Activated T-helper 9 cell treated with anti-CD3 and anti-CD28 coated beads, Interleukin-2, amount 50 U/mL, for 16 hours (primary cell): ENCODE measurements at places on chromosomes 6 and 20.

GRCh38 chr6:11752360-11752759 lies 26.2 kb downstream of the ADTRP start:
- DNase-seq: no peak

DNA sequence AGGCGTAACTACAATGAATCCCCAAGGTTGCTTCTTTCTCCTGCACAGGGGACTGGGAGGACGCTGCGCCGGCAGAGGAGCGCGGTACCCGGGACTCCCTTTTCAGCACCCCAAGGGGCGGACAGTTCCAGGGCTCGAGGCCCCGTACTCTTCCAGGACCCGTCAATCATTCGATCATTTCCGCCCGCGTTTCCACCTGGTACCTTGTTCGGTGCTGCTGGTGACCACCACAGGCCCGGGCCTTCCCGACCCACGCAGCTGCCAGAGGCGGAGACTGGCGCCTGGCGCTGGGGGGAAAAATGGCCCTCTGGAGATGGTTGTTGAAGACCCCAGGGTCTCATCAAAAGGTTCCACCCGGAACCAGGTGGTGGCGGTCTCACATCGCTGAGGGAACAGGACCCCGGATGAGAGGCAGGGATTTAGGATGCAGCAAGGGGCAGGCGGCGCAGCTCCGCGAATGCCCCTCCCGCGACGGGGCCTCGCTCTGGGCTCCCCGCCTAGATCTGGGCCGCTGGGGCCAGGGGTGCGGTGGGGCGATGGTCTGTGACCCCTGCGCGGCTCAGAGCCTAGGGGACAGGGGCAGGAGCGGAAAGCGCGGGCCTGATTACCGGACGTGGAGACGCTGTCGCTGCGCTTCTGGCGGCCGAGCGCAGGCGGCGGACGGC lies 744 bp downstream of the VSX1 start:
- no peak for DNase-seq

DNA sequence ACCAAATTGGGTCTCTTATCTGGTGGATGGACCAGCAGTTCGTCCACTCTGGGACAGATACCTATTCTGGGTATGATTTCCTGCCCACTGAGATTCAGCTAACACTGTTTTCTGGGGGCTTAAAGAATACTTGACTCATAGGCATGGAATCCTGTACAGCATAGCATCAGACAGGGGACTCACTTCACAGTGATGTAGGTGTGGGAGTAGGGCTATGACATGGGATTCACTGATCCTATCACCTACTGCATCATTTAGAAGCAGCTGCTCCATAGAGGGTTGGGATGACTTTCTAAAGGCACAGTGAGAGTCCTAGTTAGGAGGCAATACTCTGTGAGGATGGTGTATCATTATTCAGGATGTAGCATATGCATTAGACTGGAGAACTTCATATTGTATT lies 74.5 kb upstream of the AHI1 start:
- no peak for DNase-seq

DNA sequence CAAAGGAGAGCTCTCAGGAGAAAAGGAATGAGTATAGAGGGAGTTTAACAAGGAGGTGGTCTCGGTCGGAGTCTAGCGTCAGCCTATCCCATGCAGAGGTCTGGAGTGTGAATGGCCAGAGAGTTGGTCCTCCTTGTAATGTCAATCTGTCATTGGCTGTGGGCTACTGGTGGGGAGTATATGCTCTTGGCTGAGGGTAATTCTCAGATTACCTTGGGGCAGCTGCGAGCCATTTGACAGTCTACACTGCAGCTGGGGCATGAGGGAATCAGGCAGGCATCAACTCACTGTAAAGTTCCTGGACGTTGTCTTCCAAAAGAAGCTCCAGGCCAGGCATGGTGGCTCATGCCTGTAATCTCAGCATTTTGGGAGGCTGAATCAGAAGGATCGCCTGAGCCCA lies 48.1 kb downstream of the EBF4 start:
- DNase-seq: no peak

DNA sequence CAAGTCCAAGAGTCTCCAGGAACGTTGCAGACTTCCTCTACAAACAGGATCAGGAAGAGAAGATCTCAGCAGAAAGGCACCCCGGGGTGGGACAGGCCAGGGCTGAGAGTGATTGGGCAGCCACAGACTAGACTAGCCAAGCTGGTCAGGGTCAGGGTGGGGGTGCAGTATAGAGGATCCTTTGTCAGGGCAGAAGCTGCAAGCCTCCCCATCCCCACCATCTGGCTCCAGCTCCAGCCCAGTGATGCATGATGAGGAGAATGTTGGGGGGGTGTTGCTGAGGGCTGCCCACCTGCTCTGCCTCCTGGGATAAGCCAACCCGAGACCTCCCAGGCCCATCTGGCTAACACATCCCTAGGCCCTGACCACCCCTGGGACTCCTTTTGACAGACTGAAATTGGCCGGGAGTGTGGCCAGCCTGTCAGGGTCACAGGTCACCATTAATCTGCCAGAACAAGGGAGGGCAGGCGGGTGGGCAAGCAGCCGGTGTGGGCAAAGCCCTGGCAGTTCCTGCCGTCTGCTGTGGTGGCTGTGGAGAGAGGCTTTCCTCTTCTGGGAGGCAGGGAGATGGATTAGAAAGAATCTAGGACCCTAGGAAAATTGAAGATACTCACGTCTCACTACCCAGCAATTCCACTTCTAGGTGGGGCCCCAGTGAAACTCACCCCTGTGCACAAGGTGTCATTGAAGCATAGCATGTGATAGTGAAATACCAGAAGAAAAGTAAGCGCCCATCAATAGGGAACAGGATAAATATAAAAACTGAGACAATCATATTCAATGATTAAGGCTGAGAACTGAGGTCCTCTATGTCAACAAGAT lies 22.1 kb upstream of the SNTA1 start:
- DNase-seq: no peak

GRCh38 chr6:155980768-155981079 lies 525.1 kb upstream of the NOX3 start:
- no peak for DNase-seq

- DNase-seq: no peak
Observed at GRCh38 chr20:1566701-1567100, 9.2 kb upstream of the SIRPD start.

DNA sequence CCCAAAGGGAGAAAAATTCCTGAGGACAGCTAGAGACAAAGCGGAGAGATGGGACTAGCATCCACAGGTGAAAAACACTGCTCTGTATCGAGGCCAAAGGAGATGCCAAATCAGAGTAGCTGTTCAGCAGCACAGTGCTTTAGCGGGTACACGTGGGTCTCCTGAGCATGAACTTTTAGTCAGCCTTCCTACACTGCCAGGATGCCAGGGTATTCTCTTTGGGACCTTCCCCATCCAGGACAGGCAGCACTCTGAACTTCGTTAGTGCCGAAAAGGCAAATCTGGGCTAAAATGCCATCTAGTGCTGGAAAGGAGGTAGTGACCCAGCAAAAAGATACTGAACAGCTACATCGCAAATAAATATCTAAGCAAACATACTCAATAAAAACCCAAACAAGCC lies 64.9 kb downstream of the C6orf58 start:
- DNase-seq: no peak

DNA sequence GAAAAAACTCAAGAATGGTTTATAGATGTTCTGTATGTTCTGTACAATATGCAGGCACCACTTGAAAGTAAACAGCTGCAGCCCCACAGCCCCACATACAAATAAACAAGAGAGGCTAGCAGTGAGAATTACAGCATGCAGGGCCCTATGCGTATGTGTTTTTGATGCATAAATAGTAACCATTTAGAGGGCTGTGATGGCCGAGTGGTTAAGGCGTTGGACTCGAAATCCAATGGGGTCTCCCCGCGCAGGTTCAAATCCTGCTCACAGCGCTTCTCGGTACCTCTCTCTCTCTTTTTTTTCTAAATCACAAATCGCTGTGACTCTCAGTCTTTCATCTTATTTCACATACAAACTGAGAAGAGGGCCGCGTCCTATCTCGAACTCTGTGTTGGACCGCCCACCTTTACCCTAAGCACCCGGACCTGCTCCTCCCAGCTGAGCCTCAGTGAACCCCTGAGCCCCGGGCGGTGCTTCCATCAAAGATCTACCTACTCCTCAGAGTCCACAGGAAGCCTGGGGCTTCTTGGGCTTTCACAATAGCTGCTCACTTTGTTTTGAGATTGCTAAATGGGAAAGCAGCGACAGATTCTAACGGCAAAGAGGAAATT lies 37.7 kb upstream of the PRSS16 start:
- DNase-seq: no peak

DNA sequence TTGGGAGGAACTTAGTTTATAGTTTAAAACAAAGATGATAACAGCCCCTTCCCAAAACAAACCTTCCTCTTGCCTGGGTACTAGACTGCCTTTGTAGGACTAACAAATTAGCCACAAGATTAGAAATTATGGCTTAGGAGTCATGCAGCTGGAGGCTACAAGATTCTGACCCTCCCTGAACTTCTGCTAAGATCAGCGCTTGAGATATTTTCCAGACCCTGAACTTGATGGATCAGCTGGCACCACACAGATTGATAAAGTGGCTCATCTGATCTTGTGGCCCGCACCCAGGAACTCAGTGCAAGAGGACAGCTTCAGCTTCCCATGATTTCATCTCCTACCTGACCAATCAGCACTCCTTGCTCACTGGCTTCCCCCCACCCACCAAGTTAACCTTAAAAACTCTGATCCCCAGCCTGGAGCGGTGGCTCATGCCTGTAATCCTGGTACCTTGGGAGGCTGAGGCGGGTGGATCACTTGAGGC lies 5.9 kb upstream of the SERINC3 start:
- no peak for DNase-seq

GRCh38 chr6:108254433-108255410 lies 6.1 kb downstream of the SNX3 start:
- DNase-seq: no peak

DNA sequence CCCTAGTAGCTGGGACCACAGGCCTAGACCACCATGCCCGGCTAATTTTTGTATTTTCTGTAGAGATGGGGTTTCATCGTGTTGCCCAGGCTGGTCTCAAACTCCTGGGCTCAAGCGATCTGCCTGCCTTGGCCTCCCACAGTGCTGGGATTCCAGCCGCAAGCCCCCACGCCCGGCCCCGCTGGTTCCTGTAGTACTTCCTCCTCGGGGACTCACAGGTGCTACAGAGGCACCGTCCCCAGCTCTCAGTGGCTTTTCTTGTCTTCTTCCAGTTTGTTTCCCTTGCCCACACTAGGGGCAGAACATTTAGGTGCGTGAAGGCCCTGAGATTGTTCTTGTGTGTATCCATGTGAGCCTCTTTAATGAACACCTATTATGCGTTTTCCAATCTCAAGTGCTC lies 773 bp upstream of the ZBP1 start:
- no peak for DNase-seq

DNA sequence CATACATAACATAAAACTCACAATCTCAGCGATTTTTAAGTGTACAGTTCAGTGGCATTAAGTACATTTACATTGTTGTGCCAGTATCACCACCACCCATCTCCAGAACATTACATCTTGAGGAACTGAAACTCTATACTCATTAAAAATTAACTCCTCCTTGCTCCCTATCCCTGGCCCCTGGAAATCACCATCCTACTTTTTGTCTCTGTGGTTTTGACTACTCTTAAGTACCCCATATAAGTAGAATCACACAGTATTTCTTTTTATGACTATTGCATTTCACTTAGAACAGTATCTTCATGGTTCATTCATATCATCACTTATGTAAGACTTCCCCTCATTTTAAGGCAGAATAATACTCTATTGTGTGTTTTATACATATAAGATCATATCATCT lies 1108.1 kb downstream of the GRIK2 start:
- no peak for DNase-seq

DNA sequence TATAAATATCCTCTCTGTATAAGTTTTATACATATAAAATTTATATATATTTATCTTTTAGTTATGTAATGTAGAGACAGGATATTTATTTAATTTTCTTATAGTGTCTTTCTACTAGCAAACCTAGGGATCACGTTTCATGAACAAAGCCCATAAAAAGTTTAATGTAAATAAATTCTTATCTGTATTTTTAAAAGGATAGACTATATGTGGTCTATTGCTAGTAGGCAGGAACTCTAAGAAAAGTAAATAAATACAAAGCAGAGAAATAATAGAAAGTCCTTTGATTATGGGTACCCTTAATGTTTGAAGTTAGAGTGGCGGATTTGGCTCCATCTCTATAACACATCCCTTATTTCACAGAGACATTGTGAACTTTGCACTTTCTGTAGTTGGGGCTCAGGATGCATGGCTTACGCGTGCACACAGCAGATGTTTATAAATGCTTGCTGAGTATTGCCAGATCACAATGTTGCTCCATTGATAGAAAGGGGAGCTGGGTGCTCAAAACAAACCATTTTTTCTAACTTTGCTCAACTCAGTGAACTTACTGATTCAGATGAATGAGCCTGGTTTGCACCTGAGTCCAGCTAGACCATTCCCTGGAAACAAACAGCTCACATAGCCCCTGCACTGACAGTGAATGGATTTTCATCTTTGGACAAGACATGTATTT lies 179.1 kb downstream of the SYNE1 start:
- DNase-seq: no peak

DNA sequence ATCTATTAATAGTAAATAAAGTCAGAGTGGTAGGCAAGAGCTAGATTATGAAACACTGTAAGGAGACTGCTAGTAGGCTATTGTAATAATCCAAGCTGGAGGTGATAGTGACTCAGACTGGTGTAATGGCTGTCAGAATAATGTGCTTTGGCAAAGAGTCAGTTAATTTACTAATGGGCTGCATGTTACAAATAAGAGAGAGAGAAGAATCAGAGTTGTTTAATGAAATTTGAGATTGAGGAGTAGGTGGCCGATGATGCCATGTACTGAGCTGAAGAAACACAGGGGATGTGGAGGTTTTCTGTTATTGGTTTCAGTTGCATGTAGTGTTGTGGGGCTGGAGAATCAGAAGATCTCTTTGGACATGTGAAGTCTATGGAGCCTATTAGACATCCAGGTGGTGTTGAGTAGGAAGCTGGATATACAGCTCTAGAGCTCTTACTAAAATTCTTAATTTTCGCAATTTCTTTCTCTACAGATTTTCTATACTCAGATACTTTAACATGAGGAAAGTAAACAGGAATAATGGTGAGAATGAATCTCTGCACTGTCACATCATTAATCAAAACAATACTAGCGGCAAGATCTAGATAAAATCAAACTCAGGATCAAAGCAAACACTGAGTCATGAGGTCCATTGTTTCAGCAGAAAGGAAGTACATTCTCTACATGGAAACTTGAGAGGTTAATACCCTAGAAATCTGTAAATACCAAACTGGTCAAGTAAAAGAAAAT lies 167.7 kb downstream of the SIM1 start:
- no peak for DNase-seq

DNA sequence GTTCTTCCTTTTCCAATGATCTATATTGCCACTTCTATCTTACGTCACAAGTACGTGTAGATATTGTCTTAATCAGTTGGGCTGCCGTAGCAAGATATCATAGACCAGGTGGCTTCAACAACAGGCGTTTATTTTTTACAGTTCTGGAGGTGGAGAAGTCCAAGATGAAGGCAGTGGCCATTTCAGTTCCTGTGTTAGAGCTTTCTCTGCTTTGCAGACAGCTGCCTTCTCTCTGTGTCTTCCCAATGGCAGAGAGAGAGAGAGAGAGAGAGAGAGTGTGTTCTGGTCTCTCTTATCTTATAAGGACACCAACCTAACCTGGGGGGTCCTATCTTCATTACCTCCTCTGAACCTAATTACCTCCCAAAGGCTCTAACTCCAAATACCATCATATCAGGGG lies 8.3 kb downstream of the HSF2 start:
- DNase-seq: no peak

- no peak for DNase-seq
Observed at GRCh38 chr6:74182992-74183391, 487.0 kb downstream of the CD109 start.

- no peak for DNase-seq
Observed at GRCh38 chr6:45105170-45105820, 222.8 kb upstream of the RUNX2 start.
